CD4-positive, alpha-beta T cell treated with Interleukin-15 for 4 hours (primary cell): ENCODE measurements at places on chromosomes 1 and 21.

DNA sequence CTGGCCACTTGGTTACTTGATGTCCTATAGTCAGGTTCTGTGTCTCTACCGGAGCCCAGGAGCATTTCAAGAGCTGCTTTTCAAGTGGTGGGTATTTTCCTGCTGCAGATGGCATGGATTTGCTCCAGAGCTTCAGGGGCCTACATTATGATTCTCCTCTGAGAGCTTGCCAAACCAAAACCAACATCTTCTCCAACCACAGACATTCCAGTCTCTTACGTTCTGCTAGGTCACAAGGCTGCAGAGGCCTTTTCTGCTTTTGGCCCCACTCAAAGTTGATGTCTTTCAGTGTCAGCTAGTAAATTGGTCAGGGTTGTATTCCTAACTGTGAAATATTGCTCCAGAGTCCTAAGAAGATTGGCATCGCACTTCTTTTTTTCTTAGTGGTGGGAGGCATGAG lies 14.7 kb upstream of the AQP10 start:
- no peak for DNase-seq

DNA sequence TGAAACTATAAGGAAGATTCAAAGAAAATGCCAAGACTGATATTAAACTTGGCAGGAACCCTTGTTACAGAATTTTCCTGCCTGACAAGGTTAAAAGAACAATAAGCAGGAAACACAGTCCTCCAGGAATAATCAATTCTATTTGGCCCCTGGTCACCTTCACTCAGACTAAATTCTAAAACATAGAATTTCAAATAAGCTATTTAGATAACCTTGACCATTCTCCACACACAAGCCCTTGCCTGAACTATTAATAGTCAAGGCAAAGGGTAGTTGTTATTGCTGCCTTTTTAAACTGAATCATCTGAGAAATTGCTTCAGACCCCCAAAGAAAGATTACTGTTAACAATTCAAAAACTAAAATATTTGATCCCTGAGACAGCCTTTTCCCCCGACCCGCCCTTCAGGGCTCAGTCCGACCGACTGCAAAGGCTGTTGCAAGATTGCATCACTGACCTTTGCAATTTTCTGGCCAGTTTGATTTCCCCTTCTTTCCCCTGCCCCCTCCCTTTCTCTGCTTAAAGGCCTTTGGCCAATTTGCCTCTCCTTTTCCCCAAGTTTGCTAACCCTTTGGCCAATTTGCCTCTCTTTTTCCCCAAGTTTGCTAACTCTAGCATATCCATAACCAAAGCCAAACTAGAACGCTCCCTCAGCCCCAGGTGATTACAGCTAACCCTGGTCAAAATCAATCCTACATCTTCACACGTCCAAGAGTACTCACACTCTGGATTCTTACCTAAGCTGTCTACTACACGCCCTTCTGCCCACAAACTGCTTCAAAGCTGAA lies 1.4 kb upstream of the G0S2 start:
- no peak for DNase-seq

GRCh38 chr1:191350938-191351337 lies 807.3 kb upstream of the RGS18 start:
- DNase-seq, result no peak

- DNase-seq, result no peak
Observed at GRCh38 chr1:171674431-171675405, 22.2 kb upstream of the MYOC start.

DNA sequence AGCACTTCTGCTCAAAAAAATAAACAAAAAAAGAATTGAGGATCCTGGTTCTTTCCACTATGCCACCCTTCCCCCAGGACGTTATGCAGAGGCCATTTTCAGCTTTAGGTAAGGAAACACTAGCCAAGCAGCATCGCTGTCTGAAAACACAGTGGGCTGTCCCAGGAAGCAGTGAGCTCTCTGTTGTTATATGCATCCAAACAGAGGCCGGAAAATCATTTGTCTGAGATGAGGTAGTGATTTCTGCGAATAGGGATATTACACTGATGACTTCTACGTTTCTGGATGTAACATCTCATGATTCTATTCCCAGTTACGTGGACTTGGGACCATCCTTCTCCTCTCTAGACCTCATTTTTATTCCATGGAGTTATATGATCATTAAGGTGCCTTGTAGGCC lies 137.2 kb downstream of the OMA1 start:
- DNase-seq, result no peak

- DNase-seq, result no peak
Observed at GRCh38 chr1:181140398-181140797, 51.9 kb downstream of the IER5 start.

DNA sequence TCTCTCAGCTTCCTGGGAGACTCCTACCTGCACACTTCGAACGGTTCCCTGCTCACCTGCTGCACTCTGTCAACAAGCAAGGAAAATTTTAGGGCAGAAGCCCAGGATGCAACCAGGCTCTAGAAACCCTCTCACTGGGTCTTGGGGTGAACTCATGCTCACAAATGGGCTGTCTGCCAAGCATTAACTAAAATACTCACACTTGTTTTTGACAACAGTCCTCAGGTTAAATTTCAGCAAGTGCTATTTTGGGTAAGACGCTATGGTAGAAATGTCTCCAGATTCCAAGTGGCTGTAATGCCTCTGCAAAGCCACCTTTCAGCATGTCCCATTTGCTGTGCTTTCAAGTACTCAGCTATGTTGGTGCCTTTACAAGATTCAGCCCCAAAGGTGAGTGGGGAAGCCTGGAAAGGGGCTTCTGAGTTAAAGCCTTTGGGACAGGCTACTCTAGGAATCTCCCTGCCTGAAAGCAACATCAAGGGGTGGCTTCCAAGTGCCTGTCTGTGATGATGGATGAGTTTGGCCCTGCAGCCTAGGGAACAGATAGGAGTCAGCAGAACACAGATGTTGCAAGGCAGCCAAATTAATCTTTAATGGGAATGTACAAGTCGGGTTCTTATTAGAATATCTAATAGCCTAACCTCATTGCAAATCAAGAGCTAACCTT lies 211.9 kb upstream of the SPAG17 start:
- DNase-seq, result no peak

DNA sequence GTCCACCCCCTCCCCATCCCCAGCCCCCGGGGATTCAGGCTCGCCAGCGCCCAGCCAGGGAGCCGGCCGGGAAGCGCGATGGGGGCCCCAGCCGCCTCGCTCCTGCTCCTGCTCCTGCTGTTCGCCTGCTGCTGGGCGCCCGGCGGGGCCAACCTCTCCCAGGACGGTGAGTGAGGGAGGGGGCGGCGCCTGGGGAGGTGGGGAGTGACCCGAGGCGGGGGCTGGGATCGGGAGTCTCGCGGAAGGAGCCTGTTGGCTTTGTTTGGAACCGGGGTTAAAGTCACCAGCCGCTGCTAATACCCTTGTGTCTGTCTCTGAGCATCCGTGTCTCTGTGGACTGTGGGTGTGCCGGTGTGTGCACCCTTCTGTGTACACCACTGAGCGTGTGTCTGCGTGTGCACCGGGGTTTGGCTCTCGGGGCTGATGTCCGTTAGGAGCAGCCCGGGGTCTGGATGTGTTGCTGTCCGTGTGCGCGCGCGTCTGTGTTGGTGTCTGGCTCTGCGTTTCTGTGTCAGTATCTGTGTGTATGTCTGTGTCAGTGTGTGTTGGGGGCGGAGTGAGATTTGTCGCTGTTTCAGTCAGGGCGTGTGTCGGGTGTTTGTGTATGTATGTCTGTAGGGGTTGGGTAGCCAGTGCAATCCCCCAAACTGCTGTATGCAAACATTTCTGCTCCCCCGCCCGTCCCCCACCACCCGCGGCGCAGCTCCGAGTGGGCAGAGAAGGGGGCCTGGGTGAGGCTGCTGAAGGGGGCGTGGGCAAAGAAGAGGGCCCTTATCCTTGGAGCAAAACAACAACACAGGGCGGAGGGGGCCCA lies 480 bp downstream of the CADM3 start:
- DNase-seq, result no peak

- DNase-seq, result no peak
Observed at GRCh38 chr1:84360316-84360715, 38.0 kb upstream of the DNASE2B start.

DNA sequence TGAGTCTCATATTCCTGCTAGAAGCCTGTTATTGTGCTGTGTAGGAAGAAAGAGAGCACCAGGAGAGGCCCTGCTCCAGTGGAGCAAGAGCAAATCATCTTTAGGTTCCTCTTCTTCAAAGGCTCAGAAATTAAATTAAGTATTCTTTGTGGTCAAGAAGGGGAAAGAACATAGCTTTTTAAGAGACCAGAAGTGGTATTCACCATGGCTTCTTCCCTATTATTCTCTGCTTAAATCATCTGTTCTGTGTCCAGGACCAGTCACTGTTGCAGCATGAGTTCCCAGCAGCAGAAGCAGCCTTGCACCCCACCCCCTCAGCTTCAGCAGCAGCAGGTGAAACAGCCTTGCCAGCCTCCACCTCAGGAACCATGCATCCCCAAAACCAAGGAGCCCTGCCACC lies 1.1 kb downstream of the SPRR1B start:
- DNase-seq, result no peak

GRCh38 chr1:210384625-210385024 lies 55.9 kb downstream of the HHAT start:
- no peak for DNase-seq

DNA sequence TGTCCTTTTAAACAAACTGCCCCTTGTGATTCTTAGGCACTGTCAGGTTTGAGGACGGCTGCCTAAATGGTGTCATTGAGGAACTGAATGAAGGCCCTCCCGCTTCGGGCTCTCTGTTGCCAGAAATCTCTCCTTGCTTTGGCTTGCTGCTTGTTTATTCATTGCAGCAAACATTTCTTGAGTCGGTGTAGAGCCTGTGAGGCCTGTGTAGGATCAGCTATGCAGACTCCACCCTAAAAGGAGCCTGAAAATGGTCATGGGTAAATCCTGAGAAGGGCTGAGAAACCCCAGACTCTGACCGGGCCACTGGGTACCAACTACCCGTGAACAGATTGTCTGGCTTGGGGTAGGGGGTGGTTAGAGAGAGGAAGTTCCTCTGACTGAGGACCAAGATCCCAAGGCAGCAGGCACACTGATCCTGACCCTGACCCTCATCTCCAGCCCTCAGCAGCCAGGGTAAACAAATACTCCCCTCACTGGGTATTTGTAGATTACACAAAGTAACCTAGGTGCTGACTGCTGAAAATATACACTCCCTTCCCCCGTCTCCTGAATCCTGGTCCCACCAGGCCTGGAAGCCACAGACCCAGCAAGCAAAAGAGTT lies 3.1 kb downstream of the IL6R start:
- no peak for DNase-seq

- DNase-seq, result no peak
Observed at GRCh38 chr1:228371741-228372182, 34.9 kb downstream of the TRIM11 start.

GRCh38 chr21:17673261-17674020 lies 60.7 kb upstream of the BTG3 start:
- no peak for DNase-seq

- DNase-seq, result peak; percentile 92
Observed at GRCh38 chr1:167715157-167715999, 6.4 kb upstream of the MPZL1 start.

- DNase-seq, result no peak
Observed at GRCh38 chr1:58648842-58649241, 51.0 kb downstream of the MYSM1 start.

GRCh38 chr1:150564051-150564991 lies 15.1 kb downstream of the MCL1 start:
- peak; percentile 48 for DNase-seq

DNA sequence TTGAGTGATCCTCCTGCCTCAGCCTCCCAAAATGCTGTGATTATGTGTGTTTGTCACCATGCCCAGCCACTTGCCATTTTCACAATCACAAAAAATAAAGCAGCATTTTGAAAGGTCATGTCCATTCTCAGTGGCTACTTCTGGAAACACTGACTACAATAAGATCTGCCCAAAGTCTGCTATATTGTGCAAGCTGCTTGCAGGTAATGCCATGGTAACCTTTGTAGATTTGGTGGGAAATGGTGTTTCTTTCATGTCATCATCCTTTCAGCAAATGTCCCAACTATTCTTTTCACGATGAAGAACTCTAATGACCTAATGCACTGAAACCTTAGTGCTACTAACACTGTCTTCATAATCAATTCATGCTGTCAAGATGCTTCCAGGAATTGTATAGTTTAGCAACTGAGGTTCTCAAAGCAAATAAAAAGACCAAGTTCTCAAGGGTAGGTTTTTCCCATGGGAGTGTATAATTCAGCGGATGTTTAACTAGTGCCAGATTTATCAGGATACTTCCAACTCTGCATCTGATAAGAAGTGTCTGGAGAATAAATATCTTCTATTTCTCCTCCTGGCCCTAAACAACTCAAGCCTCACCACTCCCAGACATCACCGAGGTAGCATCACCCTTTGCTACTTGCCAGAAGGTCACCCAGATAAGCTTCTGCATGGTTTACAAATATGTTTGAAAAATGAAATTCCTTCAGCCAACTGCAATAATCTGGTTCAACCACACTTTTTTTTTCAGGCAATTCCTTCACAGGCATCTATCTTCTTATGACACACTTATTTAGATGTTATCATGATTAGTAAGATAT lies 132.0 kb upstream of the ZC3H11B start:
- no peak for DNase-seq

GRCh38 chr1:159441360-159441759 lies 1.8 kb downstream of the OR10J1 start:
- DNase-seq, result no peak

- DNase-seq, result peak; percentile 80
Observed at GRCh38 chr21:33362044-33362555, 37.3 kb downstream of the IFNAR1 start.

DNA sequence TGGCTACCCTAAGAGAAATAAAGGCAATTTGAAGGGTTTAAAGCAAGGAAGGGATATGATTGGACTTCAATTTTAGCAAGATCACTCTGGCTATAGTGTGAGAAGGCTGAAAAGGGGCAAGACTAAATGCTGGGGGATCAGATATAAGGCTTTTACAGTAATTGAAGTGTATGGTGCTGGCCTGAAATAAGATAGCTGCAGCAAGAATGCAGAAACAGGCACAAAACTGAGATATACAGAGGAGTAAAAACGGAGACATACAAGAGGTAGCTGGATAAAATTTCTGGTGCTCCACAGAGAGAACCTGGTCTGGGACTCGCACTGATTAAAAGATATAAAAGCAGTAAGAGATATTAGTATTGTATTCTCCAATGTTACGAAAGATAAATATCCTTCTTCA lies 92.0 kb downstream of the DENND1B start:
- DNase-seq, result no peak

DNA sequence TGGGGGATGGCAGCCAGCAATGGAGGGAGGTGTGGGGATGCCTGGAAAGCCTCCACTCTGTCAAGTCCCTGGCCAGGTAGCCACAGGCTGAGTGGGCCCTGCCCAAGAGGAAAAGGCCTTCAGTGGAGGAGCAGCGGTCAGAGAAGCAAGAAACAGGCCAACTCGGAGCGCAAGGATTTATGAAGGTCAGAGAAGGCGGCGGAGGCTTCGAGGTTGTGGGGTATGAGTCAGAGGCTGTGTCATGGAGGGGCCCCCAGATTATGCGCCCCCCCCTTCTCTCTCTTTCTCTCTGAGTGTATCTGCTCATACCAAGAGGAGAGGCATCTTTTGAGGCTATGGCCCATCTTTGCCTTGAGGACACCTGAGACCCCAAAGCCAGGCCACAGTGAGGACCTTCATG lies 99.5 kb downstream of the CASZ1 start:
- peak; percentile 17 for DNase-seq

GRCh38 chr1:90504509-90504908 lies 212.6 kb downstream of the BARHL2 start:
- no peak for DNase-seq

GRCh38 chr1:8639148-8639547 lies 178.3 kb downstream of the RERE start:
- no peak for DNase-seq

- DNase-seq, result no peak
Observed at GRCh38 chr1:234413485-234413884, 40.2 kb downstream of the COA6 start.
